Right hindlimb (tissue), 1 donor: ENCODE measurements at places on chromosomes 16 and 17.

- DNase-seq: peak; percentile 78
These were observed 1.1 kb downstream of the VAT1 start for GRCh38 chr17:43020789-43021740.

DNA sequence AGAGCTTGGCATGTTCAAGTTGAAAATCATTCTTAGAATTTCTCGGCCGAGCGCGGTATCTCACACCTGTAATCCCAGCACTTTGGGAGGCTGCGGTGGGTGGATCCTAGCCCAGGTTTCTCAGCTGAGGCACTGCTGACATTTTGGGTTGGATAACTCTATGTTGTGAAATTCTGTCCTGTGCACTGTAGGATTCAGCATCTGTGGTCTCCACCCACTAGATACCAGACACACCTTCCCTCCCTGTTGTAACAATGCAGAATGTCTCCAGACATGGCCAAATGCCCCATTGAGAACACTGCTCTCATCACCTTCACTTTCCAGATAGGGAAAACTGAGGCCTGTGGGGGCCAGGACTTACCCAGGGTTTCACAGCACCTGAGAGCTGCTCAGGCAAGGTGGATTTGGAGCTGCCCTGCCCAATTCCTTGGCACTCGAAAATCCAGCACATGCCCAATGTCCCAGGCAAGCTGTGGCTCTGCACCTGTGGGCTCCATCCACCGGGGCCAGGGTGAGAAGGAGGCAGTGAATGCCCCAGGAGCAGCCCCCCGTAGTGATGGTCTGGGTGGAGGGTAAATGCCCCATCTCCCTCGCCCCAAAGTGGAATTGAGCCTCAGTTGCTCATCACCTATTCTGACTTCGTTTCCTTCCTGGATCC is 20.2 kb upstream of the TVP23A start:
- no peak for DNase-seq

GRCh38 chr16:87207965-87208364 is 109.2 kb downstream of the C16orf95 start:
- no peak for DNase-seq

GRCh38 chr17:17815062-17815406 is 21.8 kb downstream of the SREBF1 start:
- no peak for DNase-seq

- DNase-seq: no peak
These were observed 197.2 kb downstream of the RBFOX3 start for GRCh38 chr17:79413611-79414010.

- DNase-seq: no peak
These were observed 2.2 kb upstream of the EFTUD2 start for GRCh38 chr17:44901411-44901921.

GRCh38 chr16:4892361-4893102 is 44.4 kb downstream of the PPL start:
- peak; percentile 70 for DNase-seq

DNA sequence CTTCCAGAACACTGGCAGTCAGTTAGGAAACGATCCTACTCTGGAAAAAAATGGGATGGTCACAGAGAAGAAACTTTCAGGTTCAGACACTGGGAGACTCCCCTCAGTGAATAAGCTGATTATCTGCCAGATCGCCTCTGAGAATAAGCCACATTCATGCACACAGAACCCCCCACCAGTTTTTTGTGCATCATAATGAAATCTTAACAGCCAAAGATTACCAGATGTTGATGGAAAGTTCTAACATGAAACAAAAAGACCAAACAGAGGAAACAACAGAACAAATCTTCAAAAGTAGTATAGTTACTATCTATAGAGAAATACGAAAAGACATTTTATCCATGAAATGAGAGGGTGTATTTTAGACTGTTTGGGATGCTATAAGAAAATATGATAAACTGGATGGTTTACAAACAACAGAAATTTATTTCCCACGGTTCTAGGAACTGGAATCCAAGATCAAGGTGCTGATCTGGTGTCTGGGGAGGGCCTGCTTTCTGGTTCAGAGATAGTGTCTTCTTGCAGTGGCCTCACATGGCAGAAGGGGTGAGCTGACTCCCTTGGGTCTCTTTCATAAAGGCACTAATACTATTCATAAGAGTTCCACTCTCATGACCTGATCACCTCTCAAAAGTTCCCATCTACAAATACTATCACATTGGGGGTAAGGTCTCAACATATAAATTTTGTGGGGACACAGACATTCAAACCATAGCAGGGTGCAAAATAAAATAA is 8.0 kb upstream of the AMZ2 start:
- DNase-seq: no peak
